ENCODE measurements at places on chromosomes 12 and 14.

DNA sequence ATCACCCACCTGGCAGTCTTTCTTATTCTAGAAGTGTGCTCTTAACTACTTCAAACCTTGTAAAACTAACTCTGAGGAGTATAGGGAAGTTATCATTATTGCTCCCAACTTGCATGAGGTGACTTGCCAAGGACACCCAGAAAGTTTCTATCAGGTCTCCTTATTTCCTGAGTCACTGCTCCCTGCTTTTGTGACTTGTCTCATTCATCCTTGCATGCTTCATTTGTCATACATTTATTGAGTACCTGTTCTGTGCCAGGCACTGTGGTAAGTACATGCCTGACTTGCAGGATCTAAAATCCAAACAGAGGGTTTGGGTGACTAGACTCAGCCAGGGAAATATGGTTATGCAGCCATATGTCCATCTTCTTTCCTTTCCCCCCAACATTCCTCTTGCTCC lies 25.5 kb downstream of the CFAP251 start:
- DNase-seq, result no peak

DNA sequence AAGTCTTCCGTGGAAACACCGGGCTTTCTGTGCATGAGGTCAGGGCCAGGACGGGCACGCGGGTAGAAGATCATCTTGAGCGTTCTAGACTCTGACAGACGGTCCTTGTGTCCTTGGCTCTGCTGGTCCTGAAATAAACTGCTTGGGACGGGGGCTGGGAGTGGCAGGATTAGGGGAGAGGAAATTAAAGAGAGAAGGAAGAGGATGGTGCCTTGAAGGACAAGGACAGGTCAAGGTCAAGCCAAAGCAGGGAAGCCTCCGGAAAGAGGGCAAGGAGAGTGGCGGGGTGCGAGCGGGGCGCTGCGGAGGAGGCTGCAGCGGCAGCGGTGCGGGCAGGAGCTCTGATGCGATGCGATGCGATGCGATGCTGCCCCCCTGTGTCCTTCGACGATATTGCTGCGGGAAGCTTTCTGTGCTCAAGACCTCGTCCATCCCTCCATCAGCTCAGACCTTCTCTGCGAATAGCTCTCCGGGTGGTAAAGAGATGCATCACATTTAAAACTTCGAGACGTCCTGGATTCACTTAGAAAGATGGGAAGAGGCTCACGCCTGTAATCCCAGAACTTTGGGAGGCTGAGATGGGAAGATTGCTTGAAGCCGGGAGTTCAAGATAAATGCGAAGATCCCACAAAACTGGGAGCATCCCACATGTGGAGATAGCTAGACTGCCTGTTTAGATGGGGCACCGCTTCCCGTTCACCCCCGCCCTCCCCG lies 110.1 kb upstream of the TMEM132D start:
- peak; percentile 15 for DNase-seq

DNA sequence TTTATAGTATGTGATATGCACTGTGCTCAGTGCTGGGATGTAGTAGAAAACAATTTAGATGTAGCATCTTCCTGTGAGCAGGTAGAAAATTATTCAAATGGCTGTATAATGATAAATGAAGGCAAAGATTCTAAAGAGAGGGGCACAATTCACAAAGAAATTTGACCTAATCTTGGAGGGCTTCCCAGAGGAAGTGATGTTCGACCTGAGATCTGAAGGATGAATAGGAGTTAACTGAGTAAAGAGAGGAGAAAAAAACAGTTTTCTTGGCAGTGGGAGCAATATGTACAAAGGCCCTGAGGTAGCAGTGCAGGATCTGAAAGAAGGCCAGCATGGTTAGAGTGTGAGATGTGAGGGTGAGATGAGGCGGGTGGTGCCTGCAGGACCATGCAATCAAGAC lies 15.2 kb downstream of the RPH3A start:
- DNase-seq, result no peak

DNA sequence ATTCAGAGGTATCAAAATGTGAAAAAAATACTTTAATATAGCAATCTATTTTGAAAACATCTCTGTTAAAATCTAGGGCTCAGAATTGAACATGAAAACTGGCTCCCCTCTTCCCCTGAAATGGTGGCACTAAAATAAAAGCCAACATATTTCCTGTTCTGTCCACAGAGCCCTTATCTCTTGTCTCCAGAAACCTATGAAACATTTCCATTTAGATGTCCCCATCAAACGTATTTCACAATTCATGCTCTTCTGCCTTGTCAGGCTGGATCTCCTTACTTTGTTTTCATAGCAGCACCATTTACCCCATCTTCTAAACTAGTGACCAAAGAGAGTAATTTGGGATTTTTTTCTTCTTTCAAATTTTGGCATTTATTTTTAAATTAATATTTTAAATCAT lies 42.4 kb downstream of the PDE3A start:
- no peak for DNase-seq

GRCh38 chr14:75289840-75290388 lies 11.3 kb downstream of the FOS start:
- DNase-seq, result no peak

GRCh38 chr12:106137530-106138356 lies 1.0 kb downstream of the NUAK1 start:
- no peak for DNase-seq

DNA sequence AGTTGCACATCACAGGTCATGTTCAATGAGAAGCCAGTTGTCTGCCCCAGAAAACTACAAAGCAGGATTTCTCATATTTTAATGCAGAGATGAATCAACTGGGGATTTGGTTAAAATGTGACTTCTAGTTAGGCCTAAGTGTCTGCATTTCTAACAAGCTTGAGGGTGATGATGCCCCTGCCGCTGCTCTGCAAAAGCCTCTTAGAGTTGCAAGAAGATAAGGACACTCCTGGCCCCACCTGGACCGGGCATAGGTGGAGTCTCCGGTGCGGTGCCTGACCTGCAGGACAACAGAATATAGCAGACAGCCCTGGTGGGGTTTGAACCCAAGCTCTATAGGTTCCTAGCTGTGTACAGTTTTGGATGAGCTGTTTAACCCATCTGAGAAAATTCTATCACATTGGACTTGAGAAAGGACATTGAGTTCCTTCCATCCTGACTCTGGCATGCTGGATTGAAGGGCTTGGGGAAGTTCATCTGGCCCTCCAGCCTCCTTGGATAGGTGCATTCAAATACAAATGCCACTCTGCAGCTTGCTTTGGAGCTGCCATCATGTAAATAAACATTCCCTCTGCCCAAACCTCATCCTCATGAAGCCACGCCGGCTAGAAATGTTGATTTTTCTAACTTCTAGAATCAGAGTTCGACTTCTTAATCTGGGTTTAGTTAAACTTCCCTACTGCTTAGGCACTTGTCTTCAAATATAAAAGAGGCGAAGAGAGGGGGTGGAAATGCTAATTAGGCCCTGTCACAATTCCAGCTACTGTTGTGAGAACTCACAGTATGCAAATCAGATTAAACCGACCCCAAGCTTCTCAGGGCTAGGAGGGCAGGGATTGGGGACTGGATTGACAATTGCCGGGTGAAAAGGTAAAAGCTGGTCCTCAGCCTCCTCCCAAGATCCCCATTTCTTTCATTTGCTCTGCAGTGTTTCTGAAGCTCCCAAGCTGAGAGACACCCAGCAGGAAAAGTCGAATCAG lies 1225.6 kb downstream of the VRK1 start:
- DNase-seq, result no peak

DNA sequence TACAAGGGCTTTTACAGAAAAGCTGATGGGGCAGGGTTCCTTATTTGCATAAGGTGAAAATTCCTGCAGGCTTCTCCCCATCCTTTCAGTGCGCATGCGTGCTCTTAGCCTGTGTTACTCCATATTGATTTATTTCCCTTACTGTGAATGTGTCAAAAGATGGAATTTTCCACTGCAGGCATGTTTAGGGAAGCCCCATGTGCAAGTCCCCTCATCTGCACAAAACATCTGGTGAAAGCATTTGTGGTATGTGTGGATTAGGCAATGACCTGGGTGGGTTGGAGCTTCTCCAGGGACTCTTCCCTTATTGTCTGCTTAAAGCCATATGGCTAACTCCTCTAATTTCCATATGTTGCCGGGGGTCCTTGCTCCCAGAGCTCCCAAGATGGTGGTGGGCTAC lies 912.7 kb upstream of the LRFN5 start:
- no peak for DNase-seq

- DNase-seq, result no peak
These were observed 457 bp downstream of the SOCS2 start for GRCh38 chr12:93572712-93573551.

DNA sequence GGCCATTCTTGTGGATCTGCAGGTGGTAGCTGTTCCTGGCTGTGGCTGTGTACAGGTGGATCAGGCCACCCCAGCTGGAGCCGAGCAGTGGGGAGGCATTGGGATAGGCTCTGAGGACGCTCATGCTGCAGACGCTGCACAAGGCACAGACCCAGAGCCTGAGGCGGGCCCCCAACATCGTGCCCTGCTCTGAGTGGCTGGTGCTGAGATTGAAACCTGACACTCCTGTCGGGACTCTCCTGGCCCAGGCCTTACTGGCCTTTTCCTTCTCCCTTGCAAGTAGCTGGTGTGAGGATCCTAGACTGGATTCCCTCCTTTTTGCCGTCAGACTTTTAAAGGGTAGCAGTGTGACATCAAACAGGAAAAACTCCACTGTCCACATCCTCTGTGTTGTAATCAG lies at the start of gene FGF23:
TSS of gene FGF23 (minus strand) at position 308 of the 400 bp plus-strand sequence. CDS start at position 178, 130 bp downstream.
- DNase-seq, result no peak

GRCh38 chr12:113214895-113215400 lies 6.3 kb upstream of the TPCN1 start:
- DNase-seq, result no peak

DNA sequence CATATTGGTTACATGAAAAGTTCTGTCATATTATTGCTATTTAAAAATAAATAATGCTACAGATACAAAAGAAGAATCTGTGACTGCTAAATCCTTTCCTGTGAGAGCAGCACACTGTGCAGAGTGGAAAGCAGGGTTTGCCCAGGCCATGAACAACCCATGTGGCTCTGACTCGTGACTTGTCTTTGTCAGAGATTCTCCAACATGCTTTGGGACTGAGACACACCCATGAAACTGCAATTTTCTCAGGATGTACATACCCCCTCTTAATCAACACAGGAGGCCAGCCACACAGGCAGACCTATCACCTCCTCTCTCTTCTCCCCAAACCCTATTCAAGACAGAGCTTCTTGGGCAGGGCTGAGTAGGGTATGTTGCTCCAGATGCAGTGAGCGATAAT lies 96.8 kb upstream of the NTF3 start:
- DNase-seq, result no peak

GRCh38 chr14:22333422-22334274 lies 255.4 kb downstream of the DAD1 start:
- no peak for DNase-seq

DNA sequence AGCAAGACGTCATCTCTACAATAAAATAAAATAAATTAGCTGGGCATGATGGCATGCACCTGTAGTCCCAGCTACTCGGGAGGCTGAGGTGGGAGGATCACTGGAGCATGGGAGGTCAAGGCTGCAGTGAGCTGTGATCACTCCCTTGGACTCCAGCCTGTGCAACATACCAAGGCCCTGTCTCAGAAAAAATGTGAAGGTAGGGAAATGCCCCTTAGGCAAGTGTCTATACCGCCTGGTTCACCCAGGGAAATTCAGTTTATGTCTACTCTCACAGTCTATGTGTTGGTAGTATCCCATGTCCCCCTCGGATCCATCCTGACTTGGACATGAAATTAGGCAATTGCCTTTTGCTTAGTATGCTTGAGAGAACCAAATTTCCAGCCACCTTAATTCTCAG lies 88.4 kb upstream of the TMEM132C start:
- no peak for DNase-seq

GRCh38 chr14:63893701-63894458 lies 41.1 kb downstream of the SYNE2 start:
- no peak for DNase-seq

DNA sequence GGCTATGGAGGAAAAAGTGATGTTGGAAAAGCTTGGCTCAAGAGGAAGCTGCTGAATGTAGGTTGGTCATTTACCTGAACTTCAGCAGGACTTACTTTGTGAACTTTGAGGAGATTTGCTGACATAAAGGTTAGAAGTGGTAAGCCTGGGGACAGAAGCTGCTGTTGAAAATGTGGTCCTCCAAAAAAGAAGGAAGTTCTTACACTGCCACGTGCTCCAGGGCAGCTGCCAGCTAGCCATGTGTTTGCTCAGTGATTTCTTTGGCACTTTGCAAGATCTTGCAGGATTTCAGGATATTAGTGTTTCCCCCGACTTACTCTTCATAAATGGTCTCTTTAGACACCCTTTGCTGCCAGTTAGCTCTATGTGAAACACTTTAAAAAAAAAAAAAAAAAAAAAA lies 14.8 kb upstream of the DYRK2 start:
- DNase-seq, result no peak

DNA sequence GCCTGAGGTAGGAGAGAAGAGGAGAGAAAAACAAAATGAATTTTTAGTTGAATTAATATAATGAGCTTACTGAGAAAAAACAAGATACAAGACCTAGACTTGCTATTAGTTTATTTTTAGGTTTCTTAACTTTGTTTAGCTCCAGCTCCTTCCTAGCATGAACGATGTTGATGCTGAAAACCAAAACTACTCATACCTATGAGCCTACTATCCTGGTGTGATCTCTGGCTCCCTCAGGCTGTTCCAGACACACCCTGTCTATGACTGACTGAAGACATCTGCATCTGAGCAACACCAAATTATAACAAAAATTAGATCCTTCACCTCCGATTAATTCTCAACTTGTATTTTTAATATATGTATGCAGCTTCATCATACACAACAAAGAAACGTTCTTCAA lies 190.4 kb downstream of the SLC5A8 start:
- no peak for DNase-seq

- DNase-seq, result no peak
These were observed 121.2 kb downstream of the PRICKLE1 start for GRCh38 chr12:42468341-42468821.

- DNase-seq, result no peak
These were observed 156.7 kb downstream of the TMEM121 start for GRCh38 chr14:105682956-105683570.

DNA sequence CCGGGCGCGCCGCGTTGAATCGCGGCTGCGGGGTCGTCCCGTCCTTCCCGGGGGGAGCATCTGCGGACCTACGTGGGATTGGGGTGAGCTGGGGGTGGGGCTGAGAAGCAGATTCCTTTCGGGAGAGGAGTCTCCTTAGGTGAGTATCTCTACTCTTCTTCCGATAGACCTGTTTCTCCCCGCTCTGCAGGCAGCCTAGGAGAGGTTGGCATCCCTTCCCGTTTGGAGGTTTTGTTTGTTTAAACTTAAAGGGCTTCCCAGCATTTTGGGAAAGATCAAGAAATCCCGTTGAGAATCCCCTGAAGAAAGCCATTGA lies 411 bp downstream of the TTLL5 start:
- no peak for DNase-seq

DNA sequence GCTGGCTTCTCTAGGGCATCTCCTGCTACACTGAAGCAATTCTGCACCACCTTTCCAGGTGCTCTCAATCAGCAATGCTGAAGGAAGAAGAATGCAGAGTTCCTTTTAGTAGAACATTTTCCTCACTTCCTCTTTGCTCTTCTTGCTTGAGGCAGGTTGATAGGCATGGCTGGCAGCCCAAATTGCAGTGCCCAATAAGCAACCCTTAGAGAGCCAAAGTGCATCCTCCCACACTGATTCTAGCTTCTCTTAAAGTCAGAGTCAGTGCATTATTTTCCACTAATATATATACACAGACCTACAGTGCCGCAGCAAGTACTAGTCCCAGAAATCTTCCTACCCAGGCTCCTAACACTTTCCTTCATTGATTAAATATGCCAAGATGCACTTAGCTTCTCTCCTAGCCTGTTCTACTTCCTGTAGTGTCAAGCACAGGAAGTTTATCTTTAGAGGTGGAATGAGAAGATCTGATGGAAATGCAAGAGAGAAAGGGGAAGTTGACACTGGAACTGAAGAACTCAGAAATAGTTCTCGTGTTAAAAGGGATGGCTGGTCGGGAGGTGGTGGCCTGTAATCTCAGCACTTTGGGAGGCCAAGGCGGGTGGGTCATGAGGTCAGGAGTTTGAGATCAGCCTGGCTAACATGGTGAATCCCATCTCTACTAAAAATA lies 132.7 kb downstream of the SSPN start:
- DNase-seq, result peak; percentile 76

Measured in KG1 (cell line).